LHCN-M2 (cell line): ENCODE measurements at places on chromosomes 4 and X.
A peak's percentile ranks its signal among the peaks of the same experiment; 100 is the strongest.

- DNase-seq: no peak
Measured at GRCh38 chrX:115898382-115899001, 272.1 kb upstream of the AGTR2 start.

DNA sequence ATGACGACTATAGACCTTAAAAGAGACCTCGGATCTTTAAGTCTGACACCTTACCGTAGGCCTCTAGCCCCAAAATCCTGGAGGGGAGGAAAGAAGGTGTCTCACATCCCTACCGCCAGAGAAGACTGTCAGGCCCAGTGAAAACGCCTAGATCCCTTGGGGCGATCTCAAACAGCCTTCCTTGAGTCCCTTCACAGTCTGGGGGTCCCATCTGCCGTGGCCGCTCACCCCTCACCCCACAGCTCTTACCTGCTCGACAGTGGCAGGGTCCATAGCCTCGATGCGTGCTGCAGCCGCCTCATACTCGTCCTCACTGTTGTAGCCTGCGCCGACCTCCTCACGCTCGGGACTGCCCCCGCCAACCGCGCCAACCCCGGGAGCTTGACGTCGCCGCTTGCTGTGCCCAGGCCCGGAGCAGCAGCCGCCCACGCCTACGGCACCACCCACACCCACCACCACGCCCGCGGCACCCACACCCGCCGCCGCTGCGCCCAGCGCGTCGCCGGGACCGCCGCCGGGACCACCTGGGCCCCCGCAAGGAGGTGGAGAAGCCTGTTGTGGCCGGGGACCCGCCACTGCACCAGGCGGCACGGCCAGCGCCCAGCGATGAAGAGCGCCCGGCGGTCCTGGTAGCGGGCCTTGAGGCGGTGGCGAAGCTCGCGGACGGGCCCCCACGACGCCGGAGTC lies 536 bp downstream of the OTUD5 start:
- no peak for DNase-seq

GRCh38 chrX:2751291-2751690 lies 549 bp upstream of the XG start:
- DNase-seq: no peak

DNA sequence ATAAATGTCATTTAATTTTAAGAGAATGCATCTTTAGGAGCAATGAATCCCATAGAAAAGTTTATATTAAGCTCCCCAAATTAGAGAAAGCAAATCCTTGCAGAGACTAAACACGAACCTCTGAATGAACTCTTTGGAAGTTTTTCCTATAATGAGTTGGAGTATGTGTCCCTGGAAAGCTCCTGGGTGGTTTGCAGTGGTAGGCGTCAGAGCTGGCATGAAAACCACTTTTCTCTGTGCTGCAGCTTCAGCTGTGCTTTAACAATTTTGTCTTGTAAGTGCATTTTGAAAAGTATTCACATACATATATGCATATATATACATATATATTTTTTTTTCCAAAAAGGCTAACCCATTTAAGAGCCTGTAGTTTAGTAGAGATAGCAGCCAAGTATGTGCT lies 148.7 kb upstream of the TBC1D9 start:
- no peak for DNase-seq

GRCh38 chrX:134171661-134172587 lies 65.1 kb upstream of the CCDC160 start:
- DNase-seq: no peak

DNA sequence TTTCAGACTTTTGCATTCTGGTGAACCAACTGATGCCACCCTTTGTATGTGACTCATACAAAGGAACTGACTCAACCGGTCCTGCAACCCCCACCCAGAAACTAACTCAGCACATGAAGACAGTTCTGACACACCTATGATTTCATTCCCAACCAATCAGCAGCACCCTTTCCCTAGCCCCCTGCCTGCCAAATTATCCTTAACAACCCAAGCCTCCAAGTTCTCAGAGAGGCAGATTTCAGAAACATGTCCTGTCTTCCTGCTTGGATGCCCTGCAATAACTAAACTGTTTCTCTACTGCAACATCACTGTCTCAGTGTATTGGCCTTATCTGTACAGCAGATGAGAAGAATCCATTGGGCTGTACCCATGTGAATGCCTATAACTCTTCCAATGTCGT lies 284.7 kb downstream of the CAMK2D start:
- DNase-seq: peak; percentile 69

- no peak for DNase-seq
Measured at GRCh38 chr4:147789596-147789995, 57.7 kb downstream of the ARHGAP10 start.

- no peak for DNase-seq
Measured at GRCh38 chr4:110020139-110020538, 107.5 kb downstream of the EGF start.

- no peak for DNase-seq
Measured at GRCh38 chr4:55793479-55793878, 26.1 kb upstream of the EXOC1L start.

DNA sequence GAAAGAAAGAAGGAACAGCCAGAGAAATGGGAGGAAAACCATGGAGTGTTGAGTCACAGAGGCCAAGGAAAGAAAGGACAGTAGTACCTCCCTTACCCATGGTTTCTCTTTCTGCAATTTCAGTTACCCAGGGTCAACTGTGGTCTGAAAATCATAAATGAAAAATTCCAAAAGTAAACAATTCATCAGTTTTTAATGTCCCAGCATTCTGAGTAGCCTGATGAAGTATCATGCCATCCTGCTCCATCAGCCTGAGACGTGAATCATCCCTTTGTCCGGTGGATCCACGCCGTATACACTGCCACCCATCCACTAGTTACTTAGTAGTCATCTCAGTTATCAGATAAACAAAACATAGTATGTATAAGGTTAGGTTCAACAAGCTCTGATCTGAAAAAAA lies 114.2 kb downstream of the COMMD8 start:
- peak; percentile 91 for DNase-seq

DNA sequence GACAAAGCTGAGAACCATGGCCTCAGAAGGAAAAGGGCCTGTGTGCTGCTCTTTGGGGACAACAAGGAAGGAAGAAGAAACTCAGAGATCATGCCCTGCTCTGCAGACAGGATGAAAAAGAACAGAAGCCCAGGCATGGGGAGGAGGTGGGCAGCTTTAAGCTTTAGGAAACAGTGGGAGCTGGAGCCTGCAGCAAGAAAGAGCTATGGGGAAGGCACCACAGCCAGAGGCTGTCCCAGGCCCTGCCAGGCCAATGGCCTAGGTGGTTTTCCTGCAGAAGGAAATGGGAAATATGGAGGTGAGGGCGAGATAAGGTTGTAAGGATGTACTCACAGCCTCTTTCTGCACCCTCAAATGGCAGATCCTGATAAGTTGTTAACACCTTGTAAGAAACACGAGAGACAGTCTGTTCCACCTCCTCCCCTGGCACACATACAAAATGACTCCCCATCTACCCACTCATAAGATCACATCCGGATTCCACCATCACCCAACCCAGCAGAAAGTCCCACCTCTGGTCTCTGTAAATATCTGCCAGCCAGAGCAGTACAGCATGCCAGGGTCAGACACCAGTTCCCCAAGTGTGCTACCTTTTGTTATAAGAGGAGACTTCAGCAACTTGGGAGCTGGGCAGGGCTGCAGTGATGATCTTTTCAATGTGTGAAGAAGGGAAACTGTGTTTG lies 105.2 kb downstream of the RTL5 start:
- DNase-seq: no peak

DNA sequence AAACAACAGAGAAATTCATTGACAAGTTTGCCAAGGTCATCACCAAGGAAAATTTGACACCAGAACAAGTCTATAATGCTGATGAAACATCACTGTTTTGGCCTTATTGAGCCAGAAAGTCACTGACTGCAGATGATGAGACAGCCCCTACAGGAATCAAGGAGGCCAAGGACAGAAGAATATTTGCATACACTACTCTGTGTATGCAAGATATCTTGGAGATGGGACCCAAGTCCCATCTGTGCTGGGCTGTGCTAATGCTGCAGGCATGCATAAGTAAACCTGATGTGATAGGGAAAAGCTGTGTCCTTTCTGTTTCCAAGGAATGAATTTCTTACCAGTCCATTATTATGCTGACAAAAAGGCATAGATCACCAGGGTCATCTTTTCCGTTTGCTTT lies 126.8 kb downstream of the PAPSS1 start:
- no peak for DNase-seq

DNA sequence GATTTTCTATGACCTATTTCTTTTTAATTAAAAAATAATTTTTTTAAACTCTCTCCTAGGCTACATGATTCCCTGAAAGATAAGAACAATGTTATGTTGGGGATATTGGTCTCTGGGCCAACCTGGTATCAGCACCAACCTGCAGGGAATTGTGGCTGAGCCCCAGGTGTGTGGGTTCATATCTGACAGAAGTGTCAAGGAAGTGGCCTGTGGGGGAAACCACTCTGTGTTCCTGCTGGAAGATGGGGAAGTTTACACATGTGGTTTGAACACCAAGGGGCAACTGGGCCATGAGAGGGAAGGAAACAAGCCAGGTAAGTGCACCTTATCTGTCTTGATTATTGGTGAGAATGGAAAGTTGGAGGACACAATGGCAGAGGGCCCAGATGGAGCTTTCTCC lies 13.5 kb downstream of the HERC3 start:
- DNase-seq: no peak

DNA sequence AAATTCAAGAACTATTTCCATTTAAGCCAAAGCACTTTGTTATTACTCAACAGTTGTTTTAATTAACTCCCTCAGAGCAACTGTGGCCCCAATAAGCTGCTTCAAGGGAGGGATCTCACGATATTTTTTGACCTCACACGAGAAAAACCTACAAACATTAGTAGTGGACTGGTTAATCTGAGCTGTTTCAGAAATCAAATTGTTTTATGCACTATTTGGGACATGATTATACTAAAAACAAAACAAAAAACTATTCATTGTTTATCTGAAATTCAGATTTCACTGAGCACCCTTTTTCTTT lies 74.3 kb downstream of the DCHS2 start:
- no peak for DNase-seq

- no peak for DNase-seq
Measured at GRCh38 chr4:153438916-153439756, 27.0 kb upstream of the TMEM131L start.

- no peak for DNase-seq
Measured at GRCh38 chrX:151703487-151703886, 8.2 kb downstream of the PRRG3 start.

DNA sequence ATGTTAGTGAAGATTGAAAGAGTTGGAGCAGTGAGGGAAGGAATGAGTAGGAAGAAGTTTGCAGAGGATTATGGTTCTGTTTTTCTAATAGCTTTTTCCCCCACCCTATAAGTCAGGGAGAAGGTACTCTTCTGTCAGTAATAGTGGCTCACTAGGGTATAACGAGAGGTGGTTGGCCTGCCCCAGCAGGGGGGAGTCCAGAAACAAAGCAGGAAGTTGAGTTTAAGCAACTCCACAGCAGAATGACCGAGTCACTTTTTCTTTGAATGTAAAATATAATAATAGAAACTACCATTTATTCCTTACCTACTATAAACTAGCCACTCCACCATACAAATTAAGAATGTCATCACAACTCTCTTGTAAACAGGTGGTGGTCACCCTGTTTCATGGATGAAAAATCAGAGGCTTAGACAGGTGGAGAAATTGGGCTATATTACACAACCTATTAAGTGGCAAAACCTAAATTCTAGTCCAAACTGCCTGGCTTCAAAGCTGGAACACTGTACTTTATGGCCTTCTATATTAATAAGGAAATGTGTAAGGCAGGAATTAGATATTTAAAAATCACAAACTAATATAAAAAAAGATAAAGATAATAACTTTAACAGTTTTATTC lies 21.9 kb downstream of the AP1AR start:
- DNase-seq: no peak

DNA sequence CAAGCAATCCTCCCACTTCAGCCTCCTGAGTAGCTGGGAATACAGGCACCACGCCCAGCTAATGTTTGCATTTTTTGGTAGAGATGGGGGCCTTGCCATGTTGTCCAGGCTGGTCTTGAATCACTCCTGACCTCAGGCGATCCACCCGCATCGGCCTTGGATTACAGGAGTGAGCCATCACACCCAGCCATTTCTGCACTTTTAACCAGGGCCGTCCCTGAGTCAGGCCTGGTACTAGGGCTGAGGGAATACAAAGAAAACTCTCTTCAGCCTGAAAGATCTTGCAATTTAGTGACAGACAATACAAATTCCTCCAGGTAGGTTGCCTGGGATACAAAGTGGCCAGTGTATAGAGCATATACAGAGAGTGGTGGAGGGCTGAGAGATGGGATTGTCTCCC lies 65.8 kb downstream of the BCOR start:
- no peak for DNase-seq

- no peak for DNase-seq
Measured at GRCh38 chr4:123127875-123128274, 205.5 kb upstream of the NUDT6 start.

DNA sequence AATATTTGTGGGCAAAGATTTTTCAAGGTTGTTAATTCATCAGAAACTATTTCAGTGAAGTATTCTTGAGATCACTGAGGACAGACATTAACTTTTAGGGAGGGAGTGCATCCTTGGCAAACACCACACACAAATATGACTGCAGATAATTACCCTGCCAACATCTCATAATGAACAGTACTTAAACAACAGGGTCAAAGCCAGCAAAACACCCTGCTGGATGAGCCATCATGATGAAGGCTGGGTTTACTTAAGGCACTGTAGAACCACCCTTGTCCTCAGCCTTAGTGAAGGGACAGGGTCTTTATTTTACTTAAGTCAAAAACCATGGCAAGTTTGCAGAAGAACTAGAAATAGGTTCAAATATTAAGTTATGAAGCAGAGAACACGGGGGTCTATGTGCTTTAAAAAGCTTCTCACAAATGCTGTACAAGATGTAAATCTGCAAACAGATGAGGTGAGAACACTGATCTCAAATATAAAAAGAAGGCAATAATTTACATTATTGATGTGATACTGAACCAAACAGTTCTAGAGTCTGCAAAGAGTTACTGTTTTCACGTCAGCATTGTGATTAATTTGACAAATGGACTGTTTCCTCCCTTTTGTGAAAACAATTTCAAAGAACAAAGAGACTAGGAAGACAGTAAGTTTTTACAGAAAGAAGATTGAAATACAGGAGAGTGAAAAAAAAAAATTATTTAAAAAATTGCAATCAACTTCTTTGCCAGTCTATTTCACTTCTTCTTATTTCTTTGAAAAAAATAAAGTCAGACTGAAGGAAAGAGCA lies 28.2 kb downstream of the TAPT1 start:
- no peak for DNase-seq
